Naive thymus-derived CD4-positive, alpha-beta T cell (primary cell): ENCODE measurements at places on chromosomes 2 and 18.

DNA sequence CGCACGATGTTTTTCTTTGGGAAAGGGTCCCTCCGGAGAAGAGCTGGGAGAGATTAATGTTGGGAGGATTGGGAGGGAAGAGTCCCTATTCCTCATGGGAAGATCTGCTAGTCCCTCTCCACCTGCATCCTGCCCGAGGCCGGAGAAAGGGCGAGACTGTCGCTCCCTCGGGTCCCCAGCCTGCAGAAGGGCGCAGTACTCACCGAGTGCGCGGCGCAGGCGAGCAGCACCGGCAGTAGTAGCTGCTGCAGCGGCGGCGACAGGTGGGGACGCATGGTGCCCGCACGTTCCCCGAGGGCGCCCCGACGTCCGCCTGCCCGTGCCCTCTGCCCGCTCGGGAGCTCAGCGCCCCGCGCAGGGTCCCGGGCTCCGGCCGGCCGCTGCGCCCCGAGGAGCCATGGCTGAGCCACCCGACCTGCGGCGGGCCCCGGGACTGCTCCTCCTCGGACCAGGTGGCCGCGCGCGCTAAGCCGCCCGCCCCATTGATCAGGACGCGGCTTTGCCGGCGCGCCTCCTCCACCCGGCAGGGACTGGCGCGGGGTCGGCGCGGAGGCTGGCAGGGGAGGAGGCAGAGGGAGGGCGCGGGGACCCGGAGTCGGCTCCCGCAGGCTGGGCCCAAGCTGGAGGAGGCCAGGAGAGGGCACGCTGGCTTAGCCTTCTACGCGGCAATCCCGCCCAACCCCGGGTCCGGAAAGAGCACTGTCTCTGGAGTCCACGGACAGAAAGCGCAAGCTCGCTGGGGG is at the start of gene SCTR:
Gene SCTR, minus strand, starts transcription at position 532 of the 743 bp plus-strand sequence. Its CDS starts 257 bp downstream, at position 275.
- no peak for DNase-seq

- no peak for DNase-seq
Observed at GRCh38 chr18:55422456-55423180, 165.4 kb downstream of the TCF4 start.

GRCh38 chr2:227536445-227536844 is 62.2 kb upstream of the SCYGR2 start:
- DNase-seq, result no peak

DNA sequence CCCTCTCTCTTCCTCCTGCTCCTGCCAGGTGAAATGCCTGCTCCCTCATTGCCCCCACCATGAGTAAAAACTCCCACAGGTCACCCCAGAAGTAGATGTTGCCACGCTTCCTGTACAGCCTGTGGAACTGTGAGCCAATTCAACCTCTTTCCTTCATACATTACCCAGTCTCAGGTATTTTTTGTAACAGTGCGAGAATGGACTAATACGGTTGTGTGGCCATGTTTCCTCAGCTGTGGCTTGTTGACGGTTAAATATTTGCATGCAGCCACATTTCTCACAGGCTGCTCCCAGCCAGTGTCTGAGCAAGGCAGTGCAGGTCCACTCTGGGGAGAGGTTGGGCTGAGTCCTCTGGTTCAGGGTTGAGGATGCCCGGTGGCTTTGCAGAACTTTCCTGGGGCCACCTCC is 27.8 kb upstream of the COPS8 start:
- DNase-seq, result no peak

GRCh38 chr18:8795586-8796325 is 90.4 kb downstream of the MTCL1 start:
- DNase-seq, result no peak
